ENCODE measurements at places on chromosomes 12 and 14.

GRCh38 chr12:49197256-49197655 is 8.4 kb upstream of the TUBA1A start:
- DNase-seq, result no peak

- no peak for DNase-seq
Observed at GRCh38 chr12:67937822-67938221, 51.4 kb upstream of the IFNG-AS1 start.

- DNase-seq, result no peak
Observed at GRCh38 chr12:98635657-98636323, 8.8 kb downstream of the IKBIP start.

- peak; percentile 33 for DNase-seq
Observed at GRCh38 chr12:7108003-7108795, 815 bp downstream of the C1RL start.

- DNase-seq, result no peak
Observed at GRCh38 chr12:38890102-38890855, 15.1 kb downstream of the CPNE8 start.

DNA sequence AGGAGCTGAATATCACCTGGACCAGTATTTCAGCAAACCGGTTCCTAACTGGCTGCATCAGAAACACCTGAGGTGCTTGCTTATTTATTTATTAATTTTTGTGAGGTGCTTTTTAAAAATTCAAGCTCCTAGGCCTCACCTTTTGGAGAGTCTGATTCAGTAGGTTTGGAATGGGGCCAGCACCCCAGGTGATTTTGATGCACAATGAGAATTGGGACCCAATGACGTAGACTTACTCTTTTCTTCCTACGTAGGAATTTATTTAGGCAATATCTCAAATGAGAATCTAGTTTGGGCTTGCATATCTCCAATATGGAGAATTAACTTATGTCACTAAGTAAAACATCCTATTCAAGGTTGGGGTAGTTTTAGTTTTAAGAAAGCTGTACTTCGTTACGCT is 7.3 kb downstream of the YEATS4 start:
- no peak for DNase-seq

DNA sequence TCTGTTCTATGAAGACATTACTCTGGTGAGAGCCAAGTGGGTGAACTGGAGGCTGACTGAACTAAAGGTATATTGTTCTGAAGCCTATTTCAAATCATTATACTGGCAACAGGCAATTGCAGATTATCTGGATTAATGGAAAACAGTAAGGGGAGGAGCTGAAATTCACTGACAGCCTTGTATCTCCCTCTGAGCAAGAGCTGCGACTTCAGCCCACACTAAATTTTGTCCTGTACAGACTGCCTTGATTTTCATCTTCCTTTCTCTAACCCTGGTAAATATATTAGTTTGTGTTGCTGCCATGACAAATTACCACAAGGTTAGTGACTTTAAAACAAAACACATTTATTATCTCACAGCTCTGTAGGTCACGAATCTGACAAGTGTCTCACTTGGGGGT is 231.1 kb downstream of the SLC2A13 start:
- no peak for DNase-seq

GRCh38 chr14:35758523-35759129 is 50.5 kb downstream of the RALGAPA1 start:
- no peak for DNase-seq

- DNase-seq, result no peak
Observed at GRCh38 chr14:70268760-70269159, 80.0 kb upstream of the SLC8A3 start.

GRCh38 chr12:11761869-11762567 is 112.5 kb downstream of the ETV6 start:
- no peak for DNase-seq

DNA sequence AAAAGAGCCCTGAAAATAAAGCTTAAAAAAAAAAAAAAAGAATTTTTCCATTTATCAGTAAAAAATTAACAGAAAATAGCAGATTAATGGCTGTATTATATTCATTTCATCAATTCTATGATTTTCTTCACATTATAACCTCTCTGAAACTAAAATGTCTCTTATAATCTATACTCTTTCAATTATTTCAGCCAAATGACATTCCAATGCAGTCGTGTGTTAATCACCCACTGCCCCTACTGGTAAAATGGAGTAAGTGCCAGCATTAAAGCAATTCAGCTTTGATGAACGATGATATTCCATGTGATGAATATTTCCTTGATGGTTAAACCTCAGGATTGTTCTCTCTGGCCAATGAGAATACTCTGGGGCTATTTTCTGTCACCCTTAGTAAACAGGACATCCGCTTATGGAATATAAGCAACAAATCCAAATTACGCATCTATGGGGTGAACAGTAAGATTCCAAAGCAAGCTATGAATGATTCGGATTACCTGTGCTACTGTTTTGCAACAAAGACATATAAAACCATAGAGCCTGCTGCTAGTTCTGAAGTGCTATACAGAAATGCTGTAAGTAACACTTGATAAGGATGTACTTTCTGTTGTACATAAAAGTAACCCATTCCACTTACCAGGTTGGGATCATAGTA is 20.3 kb upstream of the SYCP3 start:
- no peak for DNase-seq
